Sciatic nerve (tissue), 2 donors: ENCODE measurements at places on chromosomes 16 and 17. TPM values are rescaled to one million over a fixed set of nuclear protein-coding genes. Genes with fewer than 3 reads are reported as not detected.

GRCh38 chr17:29677221-29677791, 54.6 kb upstream of the CORO6 start:
- no peak for DNase-seq

GRCh38 chr16:628321-629061, 2.3 kb upstream of the WFIKKN1 start:
- DNase-seq: peak; percentile 62

The IRX5 gene
- total RNA-seq: 0.13 TPM

DNA sequence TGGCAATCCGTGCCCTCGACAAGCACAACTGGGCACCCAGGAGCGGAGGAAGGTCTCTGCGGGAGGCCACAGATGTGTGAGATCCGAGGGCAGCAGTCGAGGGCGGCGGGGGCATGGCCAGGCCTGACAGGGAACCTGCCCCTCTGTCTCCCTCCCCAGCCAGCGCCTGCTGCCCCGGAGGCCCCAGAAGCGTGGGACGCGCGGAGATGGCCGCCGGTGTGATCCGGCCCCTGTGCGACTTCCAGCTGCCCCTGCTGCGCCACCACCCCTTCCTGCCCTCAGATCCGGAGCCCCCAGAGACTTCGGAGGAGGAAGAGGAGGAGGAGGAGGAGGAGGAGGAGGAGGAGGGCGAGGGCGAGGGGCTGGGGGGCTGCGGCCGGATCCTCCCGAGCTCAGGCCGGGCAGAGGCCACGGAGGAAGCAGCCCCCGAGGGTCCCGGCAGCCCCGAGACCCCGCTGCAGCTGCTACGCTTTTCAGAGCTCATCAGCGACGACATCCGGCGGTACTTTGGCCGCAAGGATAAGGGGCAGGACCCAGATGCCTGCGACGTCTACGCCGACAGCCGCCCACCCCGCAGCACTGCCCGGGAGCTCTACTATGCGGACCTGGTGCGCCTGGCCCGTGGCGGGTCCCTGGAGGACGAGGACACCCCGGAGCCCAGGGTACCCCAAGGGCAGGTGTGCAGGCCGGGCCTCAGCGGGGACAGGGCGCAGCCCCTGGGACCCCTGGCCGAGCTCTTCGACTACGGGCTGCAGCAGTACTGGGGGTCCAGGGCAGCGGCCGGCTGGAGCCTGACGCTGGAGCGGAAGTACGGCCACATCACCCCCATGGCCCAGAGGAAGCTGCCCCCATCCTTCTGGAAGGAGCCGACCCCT, 1.7 kb downstream of the PERCC1 start:
- no peak for DNase-seq

The CNGB1 gene
- total RNA-seq: not detected

DNA sequence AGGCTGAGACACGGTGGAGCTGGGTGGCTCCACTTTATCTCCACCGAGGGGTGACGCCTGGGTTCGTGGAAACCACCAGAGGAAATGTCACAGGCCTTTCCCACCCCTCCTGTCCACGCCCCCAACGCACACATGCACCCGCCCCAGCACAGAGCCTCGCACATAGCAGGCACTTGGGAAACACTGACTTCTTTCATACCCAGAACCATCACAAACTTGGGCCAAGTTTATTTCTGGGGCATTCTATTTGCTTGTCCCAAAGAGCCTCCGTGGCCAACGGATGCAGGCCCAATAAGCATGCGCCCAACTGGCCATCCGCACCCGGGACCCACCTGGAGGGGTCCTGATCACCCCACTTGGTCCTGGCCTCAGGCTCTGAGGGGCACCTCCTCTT, 3.3 kb downstream of the BCAR1 start:
- DNase-seq: peak; percentile 76

GRCh38 chr16:64990101-64990500, 131.8 kb downstream of the CDH11 start:
- DNase-seq: no peak

DNA sequence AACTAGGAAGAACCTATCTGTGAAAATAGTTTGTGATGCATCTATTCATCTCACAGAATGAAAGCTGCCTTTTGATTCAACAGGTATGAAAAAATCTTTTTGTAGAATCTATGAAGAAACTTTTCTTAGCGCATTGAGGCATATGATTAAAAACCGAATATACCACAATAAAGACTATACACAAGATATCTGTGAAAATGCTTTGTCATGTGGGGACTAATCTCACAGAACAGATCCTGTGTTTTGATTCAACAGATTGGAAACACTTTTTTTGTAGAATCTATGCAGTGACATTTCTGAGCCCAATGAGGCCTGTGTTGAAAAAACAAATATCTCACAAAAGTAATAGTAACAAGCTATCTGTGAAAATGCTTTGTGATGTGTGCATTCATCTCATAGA, 2247.5 kb downstream of the TP53TG3F start:
- no peak for DNase-seq
